ENCODE measurements at places on chromosomes 1 and 21.

- DNase-seq, result no peak
These were observed 24.3 kb upstream of the NBL1 start for GRCh38 chr1:19619697-19620384.

DNA sequence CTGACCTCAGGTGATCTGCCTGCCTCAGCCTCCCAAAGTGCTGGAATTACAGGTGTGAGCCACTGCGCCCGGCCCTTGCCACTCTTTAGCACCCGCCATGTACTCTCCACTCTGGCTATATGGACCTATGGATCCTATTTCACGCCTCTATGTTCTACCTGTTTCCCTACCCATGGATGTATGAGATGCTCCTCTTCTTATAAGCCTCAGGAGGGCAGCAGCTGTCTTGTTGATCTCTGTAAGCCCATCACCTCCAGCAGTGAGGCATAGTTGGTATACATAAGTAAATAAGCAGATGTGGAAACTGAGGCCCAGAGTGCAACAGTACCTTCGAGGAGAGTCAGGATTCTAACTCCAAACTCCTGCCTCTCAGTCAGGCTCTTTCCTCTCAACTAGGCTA is 24.7 kb upstream of the ARTN start:
- no peak for DNase-seq

- peak; percentile 85 for DNase-seq
These were observed 68.9 kb downstream of the TENT5C start for GRCh38 chr1:117674521-117675400.

DNA sequence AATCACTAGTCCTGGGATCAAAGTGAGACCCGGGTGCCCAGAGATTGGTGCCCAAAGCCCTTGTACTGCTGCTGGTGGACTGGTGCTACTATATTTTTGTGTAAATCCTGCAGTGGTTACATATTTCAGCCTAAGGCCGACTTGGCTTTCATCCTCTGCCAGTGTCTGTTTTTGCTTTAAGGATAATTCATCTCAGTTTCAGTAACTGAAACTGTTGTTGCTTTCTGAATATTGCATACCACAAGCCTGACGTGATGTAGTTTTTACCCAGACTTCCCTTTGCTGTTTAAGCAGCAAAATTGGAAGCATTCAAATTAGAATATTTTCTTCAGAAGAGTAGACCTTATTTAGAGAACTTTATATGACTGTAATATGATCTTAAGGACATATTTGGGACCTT is 341.8 kb downstream of the RYR2 start:
- DNase-seq, result no peak

- DNase-seq, result no peak
These were observed 104.7 kb downstream of the SYT2 start for GRCh38 chr1:202605515-202605914.
